Activated CD4-positive, alpha-beta T cell treated with anti-CD3 and anti-CD28 coated beads, Interleukin-2, amount 50 U/mL, for 4 hours (primary cell): ENCODE measurements at places on chromosomes 2 and 18.

- no peak for DNase-seq
Observed at GRCh38 chr2:83240611-83241010, 1218.5 kb downstream of the SUCLG1 start.

DNA sequence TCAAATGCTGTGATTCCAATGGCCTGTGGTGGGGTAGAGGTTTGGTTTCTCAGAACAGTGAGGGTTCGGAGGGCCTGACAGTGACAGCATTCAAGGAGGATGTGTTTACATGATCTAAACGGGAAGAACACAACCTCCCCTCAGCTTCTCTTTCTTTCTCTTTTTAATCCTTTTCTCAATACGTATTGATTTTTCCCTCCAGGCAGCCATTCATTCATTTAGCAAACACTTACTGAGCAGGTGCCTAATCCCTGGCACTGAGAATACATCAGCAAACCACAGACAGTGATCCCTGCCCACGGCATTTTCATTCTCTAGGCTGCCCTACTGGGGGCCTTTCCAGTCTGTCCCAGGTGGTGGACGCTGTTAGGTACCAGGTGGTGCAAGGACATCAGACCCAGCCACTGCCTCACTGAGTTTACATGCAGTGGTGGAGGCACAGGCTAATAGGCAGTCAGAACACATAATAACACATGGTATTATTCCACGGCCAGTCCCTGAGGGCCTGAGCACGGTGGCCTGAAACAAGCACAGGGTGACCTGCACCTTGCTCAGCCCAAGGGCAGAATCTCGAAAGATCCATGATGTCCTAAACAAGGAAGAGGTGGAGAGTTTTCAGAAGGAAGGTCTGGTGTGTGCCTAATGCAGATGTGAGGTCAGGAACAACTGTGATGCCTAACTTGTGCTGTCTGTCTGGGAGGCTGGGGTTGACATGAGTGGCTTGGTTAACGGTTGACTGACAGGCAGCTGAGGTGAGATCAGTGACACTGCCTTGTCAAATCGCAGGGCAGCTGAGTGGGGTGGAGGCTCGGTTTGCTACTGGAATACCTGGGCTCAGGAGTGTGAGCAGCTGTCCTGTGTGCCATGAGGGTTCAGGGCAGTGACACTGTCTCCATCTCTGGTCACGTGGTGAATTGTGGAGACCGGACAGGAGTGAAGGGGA, 785.5 kb upstream of the HS6ST1 start:
- no peak for DNase-seq

- DNase-seq: no peak
Observed at GRCh38 chr2:110662560-110662959, 15.3 kb downstream of the BUB1 start.

- no peak for DNase-seq
Observed at GRCh38 chr18:51621113-51621863, 423.8 kb upstream of the MEX3C start.

DNA sequence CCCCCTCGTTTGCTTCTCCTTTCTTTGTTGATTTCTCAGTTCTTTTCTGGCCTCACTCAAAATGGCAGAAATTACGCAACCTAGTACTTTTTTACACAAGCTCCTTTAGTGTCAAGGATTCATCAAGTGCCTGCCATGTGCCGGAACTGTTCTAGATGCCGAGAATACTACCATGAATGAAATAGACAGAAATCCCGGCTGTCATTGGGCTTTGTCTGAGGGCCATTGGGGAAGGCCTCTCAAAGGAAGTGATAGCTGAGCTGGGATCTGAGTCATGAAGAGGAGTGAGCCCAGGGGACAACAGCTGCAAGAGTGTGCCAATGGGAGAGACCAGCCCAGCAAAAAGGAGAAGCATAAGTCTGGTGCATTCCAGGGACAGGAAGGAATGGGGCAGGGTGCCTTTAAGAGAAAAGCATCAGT, 34.3 kb upstream of the PPP1CB start:
- no peak for DNase-seq

DNA sequence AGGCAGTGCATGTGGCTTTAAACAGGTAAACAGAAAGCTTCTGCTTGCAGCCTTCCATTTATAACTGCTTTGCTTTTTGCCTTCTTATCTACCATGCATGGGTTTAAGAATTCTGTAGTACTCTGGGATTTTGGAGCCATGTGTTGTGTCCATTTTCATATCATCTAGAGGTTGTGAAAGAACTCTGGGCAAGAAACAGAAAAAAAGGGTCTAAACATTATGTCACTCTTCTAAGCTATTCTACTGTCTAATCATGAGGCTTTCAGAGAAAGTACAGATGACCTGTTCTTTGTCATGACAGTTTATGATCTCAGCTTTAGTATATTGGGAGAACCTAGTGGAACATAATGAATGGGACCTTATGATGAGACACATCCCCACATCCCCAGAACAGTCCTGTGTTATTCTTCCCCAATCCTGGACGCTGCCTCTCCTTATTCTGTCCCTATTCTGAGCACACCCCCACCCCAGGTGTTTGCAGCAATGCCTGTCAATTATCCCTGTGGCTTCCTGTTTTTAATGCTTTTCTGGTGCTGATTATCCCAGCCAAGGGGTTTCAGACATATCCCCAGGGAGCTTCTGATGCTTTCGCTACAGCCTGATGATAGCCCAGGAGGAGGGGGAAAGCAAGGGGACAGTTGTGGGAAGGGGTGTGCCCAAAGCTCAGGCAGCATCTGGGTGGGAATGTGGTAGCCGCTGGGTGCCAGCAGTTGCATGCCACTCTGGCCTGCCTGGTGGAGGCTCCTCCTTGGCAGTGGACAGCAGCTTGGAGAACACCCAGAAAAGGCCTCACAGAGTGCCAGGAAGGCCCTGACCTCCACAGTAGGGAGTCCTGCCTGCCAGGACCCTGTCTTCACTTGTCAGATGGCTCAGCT, 169.5 kb upstream of the MAP3K20 start:
- no peak for DNase-seq

DNA sequence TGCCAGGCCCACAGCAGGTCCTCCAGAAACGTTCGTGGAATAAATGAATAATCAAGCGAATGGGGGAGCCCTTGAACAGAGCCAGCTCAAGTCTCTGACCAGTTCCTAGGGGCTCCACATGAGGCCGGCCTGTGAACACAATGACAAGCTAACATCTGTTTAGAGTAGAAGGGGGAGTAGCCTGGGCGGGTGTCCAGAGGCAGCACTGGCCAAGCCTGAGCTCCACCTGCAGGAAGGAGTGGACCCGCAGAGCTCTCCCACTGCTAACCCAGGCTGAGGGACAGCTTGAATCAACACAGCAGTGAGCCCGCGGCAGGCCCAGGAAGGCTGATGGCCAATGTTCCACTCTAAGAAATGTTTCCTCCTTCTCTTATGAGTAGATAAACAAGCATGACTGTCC, 234.8 kb upstream of the RAB6C start:
- DNase-seq: no peak

DNA sequence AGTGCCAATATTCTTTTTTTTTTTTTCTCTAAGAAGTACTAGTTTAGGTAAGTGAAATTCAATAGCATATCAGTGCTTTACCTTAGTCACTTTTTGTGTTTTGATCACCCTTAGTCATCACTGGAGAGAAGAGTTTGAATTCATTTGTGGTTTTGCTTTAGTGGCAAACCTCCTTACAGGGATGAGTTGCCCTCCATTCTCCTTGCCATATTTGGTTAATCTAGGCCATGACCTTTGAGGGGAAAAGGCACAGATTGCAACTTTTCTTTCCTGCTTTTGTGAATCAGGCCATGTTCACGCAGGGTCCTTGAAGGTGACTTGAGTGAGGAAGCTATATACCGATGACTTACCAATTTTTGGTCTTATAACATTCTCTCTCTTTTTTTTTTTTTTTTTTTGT, 34.4 kb downstream of the PLEKHA3 start:
- peak; percentile 9 for DNase-seq

DNA sequence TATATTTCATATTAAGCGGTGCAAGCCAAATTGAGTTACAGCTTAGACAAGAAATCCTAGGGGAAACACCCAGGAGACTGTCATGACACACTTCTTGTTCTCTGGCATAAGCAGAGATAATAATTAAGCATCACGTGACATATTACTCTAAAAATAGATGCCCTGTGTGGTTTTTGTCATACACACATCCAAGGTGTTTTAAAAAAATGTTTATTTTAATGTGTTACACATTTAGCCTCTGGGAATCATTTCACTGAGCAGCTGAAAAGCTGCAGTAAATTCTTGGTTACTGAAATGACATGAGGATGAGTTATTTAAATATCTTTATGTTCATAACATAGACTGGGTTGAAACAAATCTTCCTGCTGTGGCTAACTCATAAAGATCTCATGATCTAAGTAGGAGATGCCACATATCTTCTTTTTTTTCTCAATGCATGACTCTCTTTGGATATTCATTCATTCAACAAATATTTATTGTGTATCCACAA, 38.0 kb upstream of the ERMN start:
- no peak for DNase-seq

GRCh38 chr2:8378016-8378810, 303.6 kb upstream of the ID2 start:
- no peak for DNase-seq

GRCh38 chr2:13093416-13093991, 376.8 kb downstream of the TRIB2 start:
- no peak for DNase-seq

DNA sequence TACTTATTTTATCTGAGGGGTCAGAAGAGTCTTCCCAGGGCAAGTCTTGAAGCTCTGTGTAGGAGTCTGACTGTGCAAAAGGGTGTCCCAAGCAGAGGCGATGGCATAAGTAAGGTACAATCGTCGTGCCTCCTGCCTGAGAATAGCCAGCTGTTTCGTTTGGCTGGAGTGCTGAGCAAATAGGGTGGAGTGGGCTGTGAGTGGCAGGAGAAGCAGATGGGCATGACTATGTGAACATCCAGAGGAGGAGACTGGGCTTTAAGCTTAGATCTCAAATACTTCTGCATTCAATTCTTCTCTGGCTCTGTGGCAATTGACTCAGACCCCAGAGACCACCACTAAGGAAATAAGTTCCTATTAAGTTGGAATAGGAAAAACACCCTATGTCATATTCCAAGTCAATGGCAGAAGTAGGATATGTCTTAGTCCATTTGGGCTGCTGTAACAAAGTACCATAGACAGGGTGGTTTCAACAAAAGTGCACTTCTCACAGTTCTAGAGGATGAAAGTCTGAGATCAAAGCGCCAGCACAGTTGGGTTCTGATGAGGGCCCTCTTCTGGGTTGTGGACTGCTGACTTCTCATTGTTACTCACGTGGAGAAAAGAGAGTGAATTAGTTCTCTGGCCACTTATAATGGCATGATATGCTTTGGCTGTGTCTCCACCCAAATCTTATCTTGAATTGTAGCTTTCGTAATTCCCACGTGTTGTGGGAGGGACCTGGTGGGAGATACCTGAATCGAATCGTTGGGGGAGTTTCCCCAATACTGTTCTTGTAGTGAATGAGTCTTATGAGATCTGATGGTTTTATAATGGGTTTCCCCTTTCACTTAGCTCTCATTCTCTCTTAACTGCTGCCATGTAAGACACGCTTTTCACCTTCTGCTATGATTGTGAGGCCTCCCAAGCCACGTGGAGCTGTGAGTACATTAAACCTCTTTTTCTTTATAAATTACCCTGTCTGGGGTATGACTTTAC, 120.2 kb downstream of the LPIN1 start:
- no peak for DNase-seq

DNA sequence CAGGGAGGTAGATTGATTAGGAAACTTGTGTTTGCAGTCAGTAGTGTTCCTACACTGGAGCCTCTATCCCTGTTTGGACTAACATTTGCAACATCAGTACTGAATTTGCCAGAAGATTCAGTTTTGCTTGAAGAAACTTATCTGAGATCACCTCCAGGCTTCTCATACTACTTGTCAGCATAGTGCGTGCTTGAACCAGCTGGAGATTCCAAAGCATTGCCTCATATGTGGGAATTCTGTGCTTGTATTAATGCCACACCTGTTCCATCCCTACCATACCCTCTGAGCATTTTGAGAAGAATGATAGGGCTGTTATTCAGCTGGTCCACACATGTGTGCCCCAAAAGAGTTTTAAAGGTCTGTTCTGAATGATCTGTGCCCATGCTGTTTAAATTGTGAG, 148.7 kb downstream of the RAPGEF4 start:
- no peak for DNase-seq

DNA sequence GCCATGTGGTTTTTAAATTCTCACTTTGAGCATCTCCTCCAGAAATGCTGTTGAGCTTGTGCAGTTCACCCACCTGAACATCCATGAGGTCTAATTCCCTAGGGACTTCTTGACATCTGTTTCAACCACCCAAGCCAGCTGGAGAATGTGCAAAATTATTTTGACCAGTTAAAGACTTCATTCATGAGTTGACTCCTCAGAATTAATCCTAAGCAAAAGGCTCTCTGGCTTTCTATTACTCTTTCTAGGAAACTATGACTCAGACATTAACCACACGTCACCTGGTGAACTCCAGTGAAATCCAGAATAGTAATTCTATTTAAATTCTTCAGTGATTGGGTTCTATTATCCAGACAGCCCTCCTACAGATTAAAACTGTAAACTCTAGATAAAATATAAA, 247.5 kb downstream of the NBAS start:
- DNase-seq: no peak

GRCh38 chr2:29606104-29607037, 315.0 kb downstream of the ALK start:
- DNase-seq: no peak

DNA sequence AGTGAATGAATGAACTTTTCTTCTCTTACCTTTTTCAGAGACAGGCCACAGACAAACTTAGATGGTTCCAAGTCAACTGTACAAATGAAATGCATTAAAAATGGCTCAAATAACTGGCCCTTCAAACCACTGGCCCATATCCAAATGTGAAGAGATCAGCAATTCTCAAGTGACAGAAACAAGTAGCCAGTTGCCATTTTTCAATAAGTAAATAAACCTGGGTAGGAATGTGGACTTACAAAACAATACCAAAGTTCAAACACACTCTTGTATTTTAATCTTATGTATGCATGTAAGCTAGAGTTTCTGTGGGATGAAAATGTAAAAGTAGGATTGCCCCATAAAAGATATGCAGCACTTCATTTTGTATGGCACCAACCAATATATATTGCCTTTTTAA, 129.2 kb downstream of the MEP1B start:
- no peak for DNase-seq

- DNase-seq: no peak
Observed at GRCh38 chr18:49886891-49887764, 73.8 kb upstream of the ACAA2 start.

GRCh38 chr2:189698020-189698887, 23.8 kb downstream of the ANKAR start:
- peak; percentile 14 for DNase-seq

DNA sequence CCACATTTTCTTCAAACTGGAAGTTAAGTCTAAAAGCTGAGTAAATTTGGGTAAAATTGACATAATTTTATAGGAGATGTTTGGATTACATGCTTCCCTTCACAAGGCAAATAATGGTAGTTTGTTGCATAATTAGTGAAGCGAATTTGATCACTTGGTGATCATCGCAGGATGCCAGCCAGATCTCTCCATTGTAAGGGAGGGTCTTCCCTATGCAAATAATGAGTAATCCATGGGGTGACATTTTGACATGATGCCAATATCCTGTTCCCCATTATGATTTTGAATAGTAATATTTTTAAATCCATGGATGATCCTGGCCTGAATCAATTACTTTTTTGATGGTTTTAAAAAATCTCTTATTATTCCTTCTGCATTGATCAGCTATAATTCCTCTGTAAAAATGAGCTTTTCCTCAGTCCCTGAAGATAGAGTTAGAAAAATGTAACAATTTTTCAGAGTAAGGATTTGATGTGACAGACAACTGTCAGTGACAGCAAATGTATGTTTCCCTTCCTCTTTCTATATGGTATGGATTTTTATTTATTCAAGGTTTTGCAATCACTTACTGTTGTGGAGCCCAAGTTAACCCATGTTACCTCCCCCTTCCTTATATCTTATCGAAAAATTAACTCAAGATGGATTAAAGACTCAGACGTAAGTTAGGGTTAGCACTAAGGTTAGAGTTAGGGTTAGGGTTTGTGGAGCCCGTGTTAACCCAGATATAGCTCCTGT, 21.4 kb downstream of the CCL20 start:
- no peak for DNase-seq
